Daoy (cell line): ENCODE measurements at places on chromosomes 13 and 19.

DNA sequence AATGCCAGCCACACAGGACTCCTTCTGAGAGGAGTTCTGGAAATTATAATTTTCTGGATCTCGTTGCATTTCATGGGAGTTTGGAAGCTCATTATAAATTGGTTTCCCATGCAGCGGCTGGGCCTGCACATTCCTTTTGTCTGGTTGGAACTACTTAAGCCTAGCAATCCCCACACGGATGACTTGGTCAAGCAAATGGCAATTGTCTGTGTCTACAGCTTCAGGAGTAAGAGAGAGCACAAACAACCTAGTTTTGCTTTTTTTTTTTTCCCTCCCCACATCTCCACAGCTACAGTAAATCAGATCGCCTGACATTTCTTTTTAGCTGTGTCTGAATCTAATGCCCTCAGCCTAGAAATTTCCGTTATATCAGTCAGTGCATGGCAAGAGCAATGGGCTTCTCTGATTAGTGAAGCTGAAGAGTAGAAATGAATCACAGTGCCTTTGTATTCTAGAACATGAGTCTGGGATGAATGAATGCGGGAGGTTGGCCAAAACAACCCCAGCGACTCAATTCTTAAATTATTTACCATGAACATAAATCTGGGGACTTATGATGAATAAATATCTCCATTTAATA lies 15.1 kb downstream of the PCDH8 start:
- no peak for DNase-seq

DNA sequence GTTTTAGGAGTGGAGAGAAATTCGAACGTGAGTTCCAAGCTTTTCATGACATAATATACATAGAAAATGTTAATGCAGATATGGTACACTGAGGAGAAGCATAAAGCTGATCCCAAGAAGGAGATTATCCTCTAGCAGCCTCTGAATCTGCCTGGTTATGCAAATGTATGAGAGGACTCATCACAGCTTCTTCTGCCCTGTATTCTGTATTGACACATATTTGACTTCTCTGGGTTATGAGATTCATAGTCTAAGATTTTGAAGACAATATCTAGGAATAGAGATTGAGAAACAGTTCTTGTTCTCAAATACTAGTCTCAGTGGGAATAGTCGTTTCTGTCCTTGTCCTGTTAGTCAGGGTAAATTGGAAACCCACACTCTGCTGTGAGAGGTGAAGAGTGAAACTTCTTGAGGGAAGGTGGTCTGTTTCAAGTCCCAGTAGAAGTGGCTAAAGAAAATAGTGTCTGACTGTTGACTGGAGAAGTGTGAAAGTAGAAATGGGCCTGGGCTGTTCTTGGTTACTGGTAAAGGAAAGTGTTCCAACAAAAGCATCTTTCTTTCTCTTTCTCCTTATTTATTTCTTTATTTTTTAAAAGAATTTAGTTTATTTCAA lies 1356.6 kb downstream of the SLITRK5 start:
- DNase-seq = no peak

- DNase-seq = no peak
These were observed 12.4 kb downstream of the CEBPG start for GRCh38 chr19:33385956-33386355.

DNA sequence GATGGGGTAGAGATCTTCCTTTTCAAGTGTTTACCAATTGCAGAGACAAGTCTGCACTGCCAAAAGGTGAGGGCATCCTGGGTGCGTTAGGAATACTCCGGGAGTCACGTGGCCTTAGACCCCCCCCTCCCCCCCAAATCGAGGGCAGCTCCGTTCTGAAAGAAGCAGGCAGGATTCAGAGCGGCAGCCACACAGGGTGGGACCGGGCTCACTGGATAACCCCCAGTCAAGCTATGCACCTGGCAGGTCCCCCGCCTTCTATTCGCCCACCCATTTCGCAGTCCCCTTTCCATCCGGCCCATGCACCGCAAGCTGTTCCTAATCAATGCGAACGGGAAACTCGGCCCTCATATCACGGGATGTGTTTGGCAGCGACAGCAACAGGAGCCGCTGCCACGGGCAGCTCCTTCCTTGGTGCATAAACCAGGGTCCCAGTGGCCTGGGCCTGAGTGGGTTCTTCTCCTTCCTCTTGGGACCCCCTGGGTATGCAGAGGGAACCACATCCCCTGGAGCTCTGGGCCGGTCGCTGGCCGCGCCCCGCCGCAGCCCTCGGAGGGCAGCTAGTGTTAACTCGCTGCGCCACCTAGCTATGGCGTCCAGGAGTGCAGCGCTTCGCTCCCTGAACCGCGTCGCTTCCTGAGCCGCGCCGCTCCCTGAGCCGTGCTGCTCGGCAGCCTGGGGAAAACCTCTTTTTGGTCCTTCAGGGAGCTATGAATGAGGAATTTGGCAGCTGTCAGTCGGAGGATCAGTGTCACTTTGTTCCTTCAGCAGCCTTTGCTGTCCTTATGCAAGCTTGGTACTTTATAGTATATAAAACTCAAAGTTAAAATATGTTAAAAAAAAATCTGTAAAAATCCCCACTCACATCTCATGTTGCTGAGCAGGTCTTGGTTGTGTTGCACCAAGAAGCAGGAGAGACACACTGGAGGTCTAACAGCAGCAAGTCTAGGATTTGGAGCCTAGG lies 41.4 kb downstream of the LYL1 start:
- DNase-seq = peak; percentile 91

- no peak for DNase-seq
These were observed 442 bp upstream of the CDC16 start for GRCh38 chr13:114234266-114234644.

GRCh38 chr13:93086329-93086728 lies 140.3 kb upstream of the GPC6 start:
- no peak for DNase-seq
